ENCODE measurements at places on chromosomes 12 and 14.

DNA sequence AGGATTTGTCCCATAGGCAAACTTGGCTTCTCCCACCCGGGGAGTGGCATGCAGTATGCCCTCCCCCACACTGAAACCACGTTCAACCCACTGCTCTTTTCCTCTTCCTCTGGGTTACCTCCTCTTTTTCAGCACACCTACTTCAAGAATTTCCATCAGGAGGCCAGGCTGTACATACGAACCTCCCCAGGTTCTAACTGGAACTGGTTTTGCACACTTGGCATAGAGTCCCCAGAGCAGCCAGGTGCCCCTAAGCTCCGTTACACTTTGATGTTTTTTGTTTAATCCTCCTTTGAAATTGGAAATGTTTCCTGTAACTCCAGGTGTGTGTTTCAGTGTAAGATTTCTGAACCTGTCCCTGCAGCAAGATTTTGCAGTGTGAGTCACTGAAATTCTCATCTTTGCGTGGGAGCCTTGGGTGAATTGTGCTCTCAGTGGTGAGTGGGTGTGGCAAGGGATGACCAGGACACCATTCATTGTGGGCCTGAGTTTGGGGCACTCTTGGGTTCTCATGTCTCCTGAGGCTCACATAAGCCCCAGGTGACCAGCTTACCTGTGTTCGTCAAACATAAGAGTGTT is 18.2 kb downstream of the CD9 start:
- DNase-seq: no peak

DNA sequence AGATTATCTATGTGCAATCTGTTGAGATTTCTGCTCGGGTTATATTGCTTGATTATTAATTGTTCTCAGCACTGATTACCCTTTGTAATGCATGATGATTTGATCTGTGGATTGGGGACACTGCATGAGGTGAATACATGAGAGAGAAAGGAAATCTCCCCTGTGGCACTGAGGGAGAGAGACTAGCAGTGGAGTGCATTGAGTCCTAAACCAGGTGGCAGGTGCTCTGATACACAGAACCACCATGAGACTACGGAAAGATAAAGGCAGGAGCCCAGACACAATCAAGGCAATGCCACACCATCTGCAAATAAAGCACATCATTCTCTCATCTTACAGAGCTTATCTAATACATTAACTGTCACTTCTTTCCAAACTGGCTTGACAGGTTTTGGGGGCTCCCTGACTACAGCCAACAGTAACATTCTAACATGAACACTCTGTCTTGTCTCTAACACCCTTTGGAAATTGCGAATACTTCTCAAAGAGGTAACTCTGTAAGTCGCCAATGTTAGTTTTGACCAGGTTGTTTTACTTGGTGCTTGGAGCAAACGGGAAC is 37.6 kb upstream of the TSPAN8 start:
- DNase-seq: no peak

DNA sequence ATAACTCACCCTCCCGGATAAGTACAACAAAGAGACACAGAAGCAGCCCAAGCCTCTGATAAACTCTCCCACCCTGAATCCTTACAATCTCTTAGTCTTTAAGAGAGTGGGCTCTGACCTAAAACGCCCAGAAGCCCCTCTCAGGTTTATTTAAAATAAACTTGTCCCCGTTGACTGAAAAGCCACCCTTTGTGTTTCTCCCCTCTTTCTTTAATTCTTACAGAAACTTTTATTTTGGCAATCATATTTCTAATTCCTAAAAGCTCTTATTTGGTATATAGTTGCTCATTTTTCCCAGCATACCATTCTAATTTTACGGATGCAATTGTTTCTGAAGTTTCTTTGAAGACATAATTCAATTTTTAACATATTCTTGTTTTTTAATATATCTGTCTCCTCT is 222.1 kb upstream of the PLXNC1 start:
- DNase-seq: no peak

DNA sequence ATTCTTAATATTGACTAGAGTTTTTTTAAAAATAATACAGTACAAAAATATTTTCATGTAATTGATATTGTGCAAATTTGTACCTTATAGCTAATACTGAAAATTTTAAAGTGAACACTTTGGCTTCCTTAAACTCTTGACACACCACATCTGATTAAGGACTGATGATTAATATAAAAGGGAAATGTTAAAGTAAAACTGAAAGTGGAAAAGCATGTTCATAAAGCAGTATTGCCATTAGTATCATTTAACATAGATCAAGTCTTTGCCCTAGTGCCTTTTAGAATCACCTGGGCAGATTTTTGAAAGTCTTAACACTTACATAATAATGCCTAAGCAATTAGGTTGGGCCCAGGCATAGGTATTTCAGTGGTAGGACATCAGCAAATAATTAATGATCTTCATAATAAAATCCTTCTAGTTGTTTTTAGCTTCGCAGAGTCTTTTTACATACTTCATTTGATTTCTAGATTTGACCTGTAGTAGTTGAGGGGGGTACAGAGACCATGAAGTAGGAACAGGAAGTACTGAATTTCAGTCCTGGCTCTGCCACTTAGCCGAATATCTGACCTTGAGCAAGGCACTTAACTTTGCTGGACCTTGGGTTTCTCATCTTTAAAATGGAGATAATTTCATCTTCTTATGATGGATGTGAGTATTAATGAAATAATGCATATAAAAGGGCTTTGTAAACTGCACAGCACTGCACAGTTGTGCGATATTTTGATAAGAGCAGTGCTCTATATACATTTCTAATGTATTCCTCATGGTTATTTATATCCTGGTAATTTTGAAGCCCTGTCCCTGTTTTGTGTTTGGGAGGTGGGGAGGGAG is 43.7 kb downstream of the MARK3 start:
- DNase-seq: no peak

GRCh38 chr14:78141590-78141989 is 28.6 kb upstream of the NRXN3 start:
- no peak for DNase-seq

DNA sequence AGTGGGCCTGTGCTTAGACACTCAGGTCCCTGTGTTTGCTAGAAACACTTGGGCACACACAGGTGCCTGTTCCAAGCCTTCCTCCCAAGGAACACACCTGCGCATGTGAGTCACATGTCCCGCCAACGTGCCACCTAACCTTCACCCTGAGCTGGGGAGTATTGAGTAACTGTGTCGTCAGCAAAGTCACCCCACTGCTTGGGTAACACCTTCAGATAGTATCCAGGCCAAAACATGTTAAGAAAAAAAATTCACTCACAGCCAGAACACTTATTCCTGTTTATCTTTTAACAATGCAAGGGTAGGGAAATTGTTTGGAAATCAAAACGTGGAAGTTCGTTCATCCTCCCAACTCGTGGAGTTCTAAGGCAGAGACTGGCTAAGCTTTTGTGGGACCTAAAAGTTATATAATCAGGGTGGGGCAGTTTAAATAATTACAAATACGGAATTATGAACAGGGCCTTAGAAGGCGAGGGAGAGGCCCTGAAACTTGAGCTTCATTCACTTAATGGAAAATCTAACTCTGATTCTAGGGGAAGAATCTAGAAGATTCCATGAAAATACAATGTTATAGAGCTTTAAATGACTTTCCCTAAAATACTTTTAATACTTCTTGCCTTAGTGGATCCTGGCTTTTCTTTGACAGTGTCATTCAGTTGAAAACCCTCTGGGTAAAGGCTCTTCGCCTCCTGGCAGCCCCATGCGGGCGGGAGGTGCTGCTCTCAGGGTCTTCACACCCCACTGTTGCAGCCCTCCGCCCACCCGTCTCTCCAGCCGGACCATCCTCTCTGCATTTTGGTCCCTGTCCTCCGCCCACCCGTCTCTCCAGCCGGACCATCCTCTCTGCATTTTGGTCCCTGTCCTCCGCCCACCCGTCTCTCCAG is 30.3 kb upstream of the ADIPOR2 start:
- no peak for DNase-seq

DNA sequence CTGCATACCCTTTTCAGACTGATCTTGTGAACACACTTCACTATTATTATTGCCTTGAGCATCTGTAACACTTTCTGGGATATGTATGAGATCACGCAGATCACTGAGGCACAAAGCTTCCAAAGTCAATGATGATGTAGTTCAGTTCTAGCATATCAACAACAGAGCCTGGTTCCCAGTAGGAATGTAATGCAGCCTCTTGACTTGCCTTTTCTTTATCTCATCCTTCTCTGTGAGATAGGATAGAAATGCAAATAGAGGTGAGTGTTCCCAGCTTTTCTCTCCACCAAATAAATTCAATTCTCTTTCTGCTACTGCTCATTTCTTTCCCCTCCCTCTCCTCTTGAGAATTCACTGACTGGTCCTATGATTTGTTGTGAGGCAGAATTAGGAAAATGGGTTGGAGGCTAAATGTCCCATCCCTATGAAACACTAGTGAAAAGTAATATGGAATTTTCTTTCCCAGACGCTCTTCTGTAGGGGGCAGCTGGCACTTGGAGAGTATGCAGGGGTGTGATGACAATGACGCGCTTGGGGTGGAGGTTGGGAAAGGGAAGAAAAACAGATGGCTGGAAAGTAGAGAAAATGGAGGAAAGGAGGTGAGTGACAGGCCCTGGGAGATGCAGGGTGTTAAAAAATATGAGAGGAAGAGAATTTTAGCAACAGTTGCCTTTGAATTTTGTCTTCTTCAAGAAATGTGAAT is 96.0 kb upstream of the TMTC1 start:
- no peak for DNase-seq

DNA sequence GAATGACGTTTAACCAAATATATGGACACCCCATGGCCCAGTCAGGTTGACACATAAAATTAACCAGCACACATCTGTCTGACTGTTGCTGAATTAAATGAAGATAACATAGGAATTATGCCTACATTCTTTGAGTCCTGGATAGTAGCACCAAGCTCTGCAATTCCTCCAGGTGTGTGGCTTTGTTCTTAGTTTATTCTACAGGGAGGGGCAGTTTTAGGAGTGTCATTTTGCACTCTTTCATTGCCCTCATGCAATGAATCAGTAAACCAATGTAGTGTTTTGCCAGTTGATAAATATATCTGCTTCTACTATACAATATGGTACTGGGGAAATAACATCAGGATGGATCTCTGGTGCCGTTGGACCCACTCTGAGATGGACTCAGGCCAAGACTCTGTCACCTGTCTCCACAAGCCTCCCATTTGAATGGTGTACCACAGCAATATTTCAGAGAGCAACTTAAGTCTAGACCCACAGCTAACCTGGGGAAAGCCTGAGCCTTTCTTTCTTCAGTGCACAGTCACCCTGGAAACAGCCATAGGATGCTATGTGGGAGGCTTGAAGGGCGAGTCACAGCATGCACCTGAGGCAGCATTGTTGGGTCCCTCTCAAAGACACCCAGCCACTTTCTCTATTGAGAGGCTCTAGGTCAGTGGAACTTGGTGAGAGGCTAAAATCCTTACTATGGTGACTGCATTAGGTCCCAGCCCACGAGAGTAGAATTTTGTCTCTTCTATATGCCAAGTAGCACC is 73.2 kb downstream of the ANO4 start:
- DNase-seq: no peak

DNA sequence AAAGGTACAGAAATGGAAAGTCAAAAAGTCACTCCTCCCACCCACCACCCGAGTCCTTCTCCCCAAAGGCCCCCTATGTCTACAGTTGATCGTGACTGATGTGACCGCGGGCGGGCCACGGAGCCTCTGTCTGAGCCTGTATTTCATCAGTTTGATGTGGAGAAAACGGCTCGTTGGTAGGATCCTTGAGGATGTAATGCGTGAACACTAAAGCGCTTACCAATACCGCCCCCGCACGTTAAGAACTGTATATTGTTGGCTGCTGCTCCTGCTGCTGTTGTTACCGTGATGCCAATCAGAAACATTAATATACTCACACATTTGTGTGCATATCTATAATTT is 24.6 kb upstream of the UBC start:
- DNase-seq: no peak

DNA sequence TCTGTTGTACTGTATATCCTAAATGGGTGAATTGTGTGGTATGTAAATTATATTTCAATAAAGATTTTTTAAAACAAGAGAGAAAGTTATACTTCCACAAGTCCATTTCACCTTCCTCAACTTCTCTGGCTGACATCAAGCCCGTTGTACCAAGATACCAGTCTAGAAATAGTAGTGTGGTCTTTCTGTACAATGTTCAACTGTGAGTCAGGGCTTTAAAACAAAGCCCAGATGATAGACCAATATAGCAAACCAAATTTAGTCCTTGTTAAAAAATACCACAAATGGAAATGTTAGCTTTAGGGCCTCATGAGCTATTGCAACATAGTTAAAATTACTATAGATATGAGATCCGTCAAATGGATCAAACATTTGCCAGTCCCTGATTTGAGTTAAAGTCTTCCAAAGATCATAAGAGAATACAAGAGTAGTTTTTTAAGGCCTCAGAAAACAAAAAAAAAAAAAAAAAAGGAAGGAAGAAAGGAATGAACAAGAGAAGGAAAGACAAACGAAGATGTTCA is 49.0 kb upstream of the EGLN3 start:
- no peak for DNase-seq

DNA sequence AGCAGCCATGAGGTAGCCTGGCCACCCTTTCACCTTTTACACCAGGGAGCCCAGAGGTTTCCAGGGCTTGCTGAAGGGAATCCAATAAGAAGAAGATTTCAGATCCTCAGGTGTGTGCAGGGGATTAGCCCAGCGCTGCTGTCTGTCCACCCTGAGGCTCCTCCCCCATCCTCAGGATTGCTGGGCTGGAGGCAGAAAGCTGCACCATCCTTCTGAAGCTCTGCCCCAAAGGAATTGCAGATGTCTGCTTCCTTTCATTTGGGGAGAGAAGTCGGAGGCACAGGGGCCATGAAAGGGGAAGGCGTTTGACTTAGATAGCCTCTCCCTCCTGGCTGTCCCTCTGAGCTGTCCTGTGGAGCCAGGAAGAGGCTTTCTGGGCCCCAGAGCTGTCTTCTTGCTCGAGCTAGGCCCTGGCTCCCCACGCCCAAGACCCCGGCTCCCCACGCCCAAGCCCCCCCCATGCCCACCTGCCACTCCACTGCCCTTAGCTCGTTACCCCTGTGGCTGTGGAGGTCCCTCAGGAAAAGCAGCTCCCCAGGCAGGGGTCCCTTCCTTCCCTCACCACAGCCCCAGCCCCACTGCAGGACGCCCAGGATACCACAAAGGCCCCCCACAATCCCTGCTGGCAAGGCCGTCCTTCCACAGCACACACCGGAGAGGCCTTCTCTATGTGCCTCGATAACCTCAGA is 359.0 kb downstream of the CACNA1C start:
- no peak for DNase-seq

- peak; percentile 28 for DNase-seq
These were observed 13.0 kb upstream of the TPCN1 start for GRCh38 chr12:113208041-113208934.

Measured in esophagus squamous epithelium (tissue), 5 donors.